Stimulated activated CD8-positive, alpha-beta memory T cell treated with anti-CD3 and anti-CD28 coated beads, Interleukin-2, amount 100 ng/mL, for 1 hour (primary cell): ENCODE measurements at places on chromosomes 6 and 20.

DNA sequence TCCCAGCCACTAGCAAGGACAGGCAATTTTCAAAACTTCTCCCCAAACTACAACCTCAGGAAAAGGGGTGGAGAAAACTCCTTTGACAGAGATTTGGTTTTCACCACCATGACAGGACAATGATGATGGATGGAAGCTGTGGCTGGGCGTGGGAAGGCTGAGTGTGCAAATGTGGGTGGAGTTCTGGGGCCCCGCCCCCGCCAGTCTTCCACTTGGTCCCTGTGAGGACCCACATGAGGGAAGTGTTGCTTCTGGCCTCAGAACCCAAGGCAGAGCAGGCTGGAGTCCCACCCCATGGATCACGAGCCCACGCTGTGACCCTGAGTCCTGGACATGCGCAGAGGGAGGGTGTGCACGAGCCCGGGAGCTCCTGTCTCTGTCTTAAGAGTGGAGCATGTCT lies 21.5 kb upstream of the MRGBP start:
- DNase-seq: no peak

- DNase-seq: no peak
Measured at GRCh38 chr6:46312654-46313053, 141.9 kb upstream of the ENPP5 start.

DNA sequence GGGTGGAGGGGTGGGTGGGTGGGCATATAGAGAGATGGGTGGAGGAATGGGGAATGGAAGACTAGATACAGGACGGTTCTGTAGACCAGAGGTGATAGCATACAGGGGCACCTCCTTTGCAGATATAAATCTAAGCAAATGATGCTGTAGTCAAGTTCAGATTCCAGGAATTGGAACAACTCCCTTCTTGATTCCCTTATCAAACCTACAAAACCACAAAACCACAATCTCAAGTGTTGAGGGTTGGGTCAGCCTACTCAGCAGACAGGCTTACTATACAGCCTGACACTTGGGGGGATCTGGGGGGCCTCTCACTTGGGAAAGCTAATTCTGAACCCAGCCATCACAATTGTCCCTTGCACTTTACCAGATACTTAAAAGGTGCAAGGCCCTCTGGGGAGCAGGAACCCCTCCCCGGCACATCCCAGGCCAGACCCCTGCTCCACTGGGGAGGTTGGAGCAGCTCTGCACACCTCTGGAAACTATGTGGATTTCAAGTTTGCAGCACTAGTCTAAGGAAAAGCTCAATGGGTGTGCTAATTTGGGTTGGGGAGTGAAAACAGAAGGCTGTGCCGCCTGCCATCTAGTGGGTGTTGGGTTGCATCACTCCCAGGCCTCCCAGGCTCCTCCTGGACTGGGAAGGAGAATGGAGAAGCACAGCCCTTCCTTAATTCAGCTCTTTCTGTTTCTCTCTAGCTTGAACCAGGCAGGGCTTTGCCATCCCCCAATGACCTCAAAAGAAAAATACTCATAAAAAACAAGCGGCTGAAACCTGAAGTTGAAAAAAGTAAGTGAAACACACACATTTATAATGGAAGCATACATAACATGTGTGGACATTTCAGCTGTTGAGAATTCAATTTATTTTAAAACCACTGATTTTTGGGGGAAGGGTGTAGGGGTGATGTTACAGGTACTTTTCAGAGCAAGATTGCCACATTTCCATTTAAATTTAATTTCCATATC lies 121.2 kb upstream of the LAMP5 start:
- no peak for DNase-seq

DNA sequence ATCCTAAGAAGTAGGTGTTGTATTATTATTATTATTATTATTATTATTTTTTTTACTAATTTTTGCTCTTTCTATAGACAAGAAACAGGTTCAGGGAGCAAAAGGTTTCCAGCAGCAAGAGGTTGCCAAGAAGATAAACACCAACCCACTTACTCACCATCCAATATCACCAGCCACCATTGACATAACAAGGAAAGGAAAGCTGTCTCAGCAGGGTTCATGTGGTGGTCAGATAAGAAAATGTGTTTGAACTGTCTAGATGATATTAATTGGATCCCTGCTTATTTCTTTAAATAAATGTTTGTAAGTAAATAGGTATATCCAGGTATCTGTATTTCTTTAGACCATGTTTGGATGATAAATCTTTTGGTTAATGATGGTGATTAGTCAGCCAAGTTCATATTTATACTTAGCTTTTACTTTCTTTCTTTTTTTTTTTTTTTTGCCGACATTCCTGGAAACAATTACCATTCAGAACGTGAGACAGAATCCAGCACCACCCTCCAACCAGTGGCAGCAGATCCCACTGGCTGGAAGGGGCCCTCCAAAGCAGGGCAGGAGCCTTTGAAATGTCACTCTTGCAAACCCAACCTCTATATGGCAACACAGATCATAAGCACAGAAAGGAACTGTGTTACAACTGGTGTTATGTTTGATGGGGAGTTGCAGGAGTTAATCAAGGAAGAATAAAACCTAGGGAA lies 139.2 kb upstream of the ECI2 start:
- DNase-seq: no peak

GRCh38 chr6:155234687-155235086 lies 29.1 kb upstream of the CLDN20 start:
- DNase-seq: no peak

DNA sequence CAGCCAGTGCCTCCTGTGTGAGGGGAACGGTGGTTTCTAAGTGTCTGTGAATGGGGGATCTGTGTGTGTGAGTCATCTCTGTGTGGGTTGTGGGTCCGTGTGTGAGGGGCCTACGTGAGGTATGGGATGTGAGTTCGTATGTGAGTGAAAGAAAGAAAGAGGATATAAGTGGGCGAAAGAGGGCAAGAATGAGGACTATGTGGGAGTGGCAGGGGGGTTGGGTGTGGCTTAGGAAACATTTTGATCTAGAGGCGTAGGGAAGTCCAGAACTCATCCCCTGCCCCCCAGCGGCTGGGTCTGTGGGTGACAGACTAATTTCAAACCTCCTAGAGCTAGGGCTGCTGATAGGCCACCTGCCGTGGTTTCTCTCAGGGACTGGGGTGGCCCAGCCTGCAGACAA lies 35.5 kb downstream of the DHX35 start:
- DNase-seq: no peak

DNA sequence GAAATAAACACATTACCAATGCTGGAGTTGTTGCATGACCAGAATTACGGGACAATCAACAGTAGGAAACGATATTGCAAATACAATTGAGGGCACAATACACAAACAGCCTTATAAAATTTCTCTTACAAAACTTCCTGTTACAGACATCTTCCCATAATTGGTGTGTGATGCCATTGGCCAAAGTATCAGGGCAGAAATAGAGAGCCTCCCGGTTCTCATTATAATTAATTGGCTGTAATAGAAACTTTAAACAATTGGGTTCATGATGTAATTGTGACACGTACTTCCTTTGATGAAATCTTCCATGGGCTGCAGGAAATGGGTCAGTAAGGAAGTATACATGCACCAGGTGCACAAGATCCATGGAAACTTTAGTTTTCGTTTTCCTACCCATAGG lies 40.3 kb upstream of the RALGAPA2 start:
- DNase-seq: no peak

GRCh38 chr20:44662261-44662660 lies 10.8 kb upstream of the ADA start:
- DNase-seq: no peak

DNA sequence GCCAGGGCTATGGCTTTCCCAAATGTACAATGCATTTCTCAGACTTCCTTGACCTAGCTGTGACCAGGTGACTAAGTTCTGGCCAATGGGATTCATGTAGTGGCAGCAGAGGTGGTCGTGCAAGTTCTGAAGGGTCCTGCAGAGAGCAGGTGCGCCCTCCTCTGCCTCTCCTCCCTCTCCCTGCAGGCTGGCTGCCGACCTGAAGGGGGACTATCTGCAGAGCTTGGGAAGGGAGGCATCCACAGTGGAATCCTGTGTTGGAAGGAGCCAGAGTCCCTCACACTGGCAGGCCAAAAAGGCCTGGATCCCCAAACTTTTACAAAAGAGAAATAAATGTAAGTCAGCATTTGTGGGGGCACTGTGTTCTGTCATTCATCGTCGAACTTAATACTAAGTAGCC lies 66.6 kb downstream of the CDH26 start:
- DNase-seq: no peak

DNA sequence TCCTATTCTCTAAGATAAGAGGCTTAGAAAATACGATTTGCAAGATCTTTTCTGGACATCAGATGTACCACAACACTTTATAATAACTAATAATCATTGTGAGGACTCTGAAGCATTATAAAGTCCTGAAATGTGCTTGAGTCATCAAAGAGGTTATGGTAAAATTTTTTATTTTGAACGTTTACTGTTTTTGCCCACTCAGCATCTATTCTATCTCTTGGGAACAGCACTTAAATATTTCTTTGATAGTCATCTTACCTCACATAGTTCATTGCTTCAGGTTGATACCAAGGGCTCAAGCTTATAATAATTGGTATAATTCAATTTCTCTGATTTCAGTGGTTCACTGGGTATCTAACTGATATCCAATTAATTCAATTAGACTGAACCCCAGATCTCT lies 700.5 kb downstream of the KHDRBS2 start:
- no peak for DNase-seq

DNA sequence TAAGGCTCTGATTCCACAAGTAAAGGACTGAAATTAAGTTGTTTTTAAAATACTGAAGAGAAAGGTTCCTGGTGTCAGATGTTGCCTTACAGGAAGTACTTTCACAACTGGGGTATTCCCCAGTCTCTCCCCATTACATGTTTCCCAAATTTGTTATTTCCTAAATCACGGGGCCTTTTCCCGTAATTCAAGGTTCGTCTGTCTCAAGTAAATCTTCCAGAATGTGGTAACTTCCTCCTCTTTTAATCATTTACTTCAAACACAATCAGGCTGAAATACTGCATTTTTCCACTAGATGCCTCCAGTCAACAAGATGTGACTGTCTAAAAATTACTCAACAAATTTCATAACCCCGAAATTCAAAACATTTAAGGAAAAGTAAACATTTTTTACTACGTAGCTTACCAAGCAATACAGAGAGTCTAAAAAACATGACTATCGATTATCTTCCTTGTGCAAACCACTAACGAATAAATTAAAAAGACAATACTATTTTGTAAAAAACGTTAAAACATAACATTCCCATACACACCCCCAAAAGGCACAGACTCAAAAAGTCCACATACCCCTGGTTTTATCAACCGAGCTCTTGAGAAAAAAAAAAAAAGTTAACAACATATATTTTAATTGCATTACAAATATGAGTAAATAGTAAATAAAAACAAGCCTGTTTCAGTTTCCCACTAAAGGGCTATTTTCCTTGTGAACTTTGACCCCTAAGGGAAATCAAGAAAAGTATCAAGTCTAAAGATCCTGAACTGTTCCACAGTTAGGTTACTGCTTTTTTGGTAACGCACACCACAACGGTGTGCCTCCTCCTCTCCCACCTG lies 1.7 kb downstream of the SOD2 start:
- no peak for DNase-seq
